ENCODE measurements at places on chromosomes 6 and 20. TPM values are rescaled to one million over a fixed set of nuclear protein-coding genes. Genes with fewer than 3 reads are reported as not detected.

GRCh38 chr6:22825210-22825609, 255.8 kb downstream of the HDGFL1 start:
- no peaks in the 10 kb centered on the region for H3K27me3 ChIP-seq
- no peak overlapping the region for H3K27ac ChIP-seq
- no peak overlapping the region for H3K4me3 ChIP-seq
- no peak for DNase-seq

DNA sequence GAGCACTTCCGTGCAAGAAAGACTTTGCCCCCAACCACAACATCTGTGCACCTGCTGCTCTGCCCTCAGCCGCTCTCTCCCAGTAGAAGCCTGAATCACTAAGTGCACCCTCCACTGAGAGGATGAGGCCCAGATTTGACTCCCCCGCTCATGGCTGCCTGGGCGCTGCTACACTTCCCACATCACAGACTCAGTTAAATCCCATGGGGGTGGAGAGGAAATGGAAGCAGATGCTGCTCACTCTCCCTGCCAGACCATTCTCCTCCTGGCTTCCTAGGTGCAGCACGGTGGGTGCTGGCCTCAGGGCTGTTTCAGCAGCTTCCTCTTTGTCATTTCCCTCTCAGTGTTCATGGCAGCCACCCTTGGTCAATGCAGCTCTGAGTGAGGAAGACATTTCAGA, 4.8 kb downstream of the CST5 start:
- H3K4me1 ChIP-seq: no peaks in the 10 kb centered on the region
- no peak overlapping the region for H3K4me3 ChIP-seq
- no peak overlapping the region for H3K27ac ChIP-seq
- H3K36me3 ChIP-seq: no peaks in the 10 kb centered on the region

GRCh38 chr6:163337958-163338357, 76.6 kb upstream of the QKI start:
- H3K4me1 ChIP-seq: peaks cover 16% of the 10 kb centered on the region
- no peak overlapping the region for H3K27ac ChIP-seq
- H3K27me3 ChIP-seq: no peaks in the 10 kb centered on the region
- H3K4me3 ChIP-seq: no peak overlapping the region

- no peaks in the 10 kb centered on the region for H3K27me3 ChIP-seq
- peaks cover 13% of the 10 kb centered on the region for H3K4me1 ChIP-seq
- no peak overlapping the region for H3K27ac ChIP-seq
- no peak overlapping the region for H3K4me3 ChIP-seq
- no peak for DNase-seq
These were observed 58.8 kb upstream of the BTN3A2 start for GRCh38 chr6:26306232-26306631.

BHLHE23 gene
- total RNA-seq: not detected

RGS17 gene
- 3.7 TPM for total RNA-seq
